GM12892 (cell line): ENCODE measurements at places on chromosomes 2 and 18.

- DNase-seq: no peak
Observed at GRCh38 chr2:112686348-112687217, 34.2 kb upstream of the NT5DC4 start.

GRCh38 chr2:101722864-101723263 is 25.4 kb downstream of the MAP4K4 start:
- no peak for DNase-seq

DNA sequence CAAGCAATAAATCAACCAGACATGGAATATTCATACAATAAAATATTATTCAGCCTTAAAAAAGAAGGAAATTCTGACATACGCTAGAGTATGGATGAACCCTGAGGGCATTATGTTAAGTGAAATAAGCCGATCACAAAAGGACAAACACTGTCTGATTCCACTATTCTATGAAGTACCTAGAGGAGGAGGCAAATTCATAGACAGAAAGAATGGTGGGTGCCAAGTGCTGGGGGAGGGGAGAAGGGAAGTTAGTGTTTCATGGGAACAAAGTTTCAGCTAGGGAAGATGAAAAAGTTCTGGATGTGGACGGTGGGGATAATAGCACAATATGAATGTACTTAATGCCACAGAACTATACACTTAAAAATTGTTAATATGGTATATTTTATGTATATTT is 19.8 kb downstream of the SMAD7 start:
- no peak for DNase-seq

- no peak for DNase-seq
Observed at GRCh38 chr2:66701251-66701650, 266.3 kb downstream of the MEIS1 start.

GRCh38 chr18:61901323-61901986 is 8.6 kb upstream of the RNF152 start:
- peak; percentile 45 for DNase-seq

DNA sequence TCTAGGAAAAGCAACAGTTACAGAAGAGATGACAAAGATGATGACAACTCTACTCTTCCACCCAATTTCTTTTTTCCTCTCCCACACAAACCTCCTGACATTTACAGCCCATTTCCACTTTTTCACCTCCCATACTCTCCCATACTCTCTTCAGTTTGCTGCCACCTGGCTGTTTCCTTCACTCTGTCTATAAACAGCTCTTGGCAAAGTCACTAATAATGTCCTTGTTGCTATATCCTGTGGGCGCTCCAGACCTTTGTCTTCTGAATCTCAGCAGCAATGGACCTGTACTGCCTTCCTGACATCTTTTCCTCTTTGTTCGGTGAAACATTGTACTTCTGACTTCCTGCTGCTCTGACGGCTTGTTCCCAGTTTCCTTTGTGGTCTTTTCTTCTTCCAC is 60.7 kb upstream of the CAVIN2 start:
- no peak for DNase-seq

DNA sequence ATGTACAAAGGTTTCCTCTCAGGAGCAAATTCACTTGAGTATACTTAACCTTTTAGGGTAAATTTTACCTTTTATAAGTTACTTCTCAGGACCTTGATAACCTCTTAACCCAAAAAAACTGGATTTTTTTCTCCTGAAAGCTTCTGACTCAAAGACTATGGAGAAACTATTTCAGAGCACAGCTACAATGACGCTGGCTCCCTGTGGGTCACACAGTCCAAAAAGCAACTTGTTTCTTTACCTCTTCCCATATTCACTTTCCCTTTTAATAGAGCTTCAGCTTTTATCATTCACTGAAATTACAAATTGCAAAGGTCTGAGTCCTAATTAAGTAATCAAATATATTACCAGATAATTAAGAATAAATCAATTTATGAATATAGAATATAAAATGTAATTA is 32.4 kb downstream of the GTF3C3 start:
- DNase-seq: no peak

GRCh38 chr2:42598656-42599055 is 30.2 kb downstream of the MTA3 start:
- DNase-seq: no peak

DNA sequence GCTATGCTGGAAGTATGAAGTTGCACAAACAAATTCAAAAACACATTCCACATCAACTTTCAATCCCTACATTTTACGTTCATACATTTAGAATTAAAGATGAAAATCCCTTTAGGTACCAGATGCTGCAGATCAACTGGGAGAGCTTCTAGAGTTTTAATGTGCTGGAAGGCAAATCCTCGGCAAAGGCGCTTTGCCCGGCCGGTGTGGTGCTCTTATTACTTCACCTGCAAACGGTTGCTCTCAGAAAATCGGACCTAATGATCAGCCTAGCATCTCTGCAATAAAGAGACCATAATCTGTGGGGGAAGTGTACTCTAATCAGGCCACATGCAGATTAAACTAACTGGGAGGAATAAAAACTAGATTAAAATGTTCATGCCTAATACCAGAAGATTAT is 513.8 kb downstream of the ZEB2 start:
- DNase-seq: no peak

DNA sequence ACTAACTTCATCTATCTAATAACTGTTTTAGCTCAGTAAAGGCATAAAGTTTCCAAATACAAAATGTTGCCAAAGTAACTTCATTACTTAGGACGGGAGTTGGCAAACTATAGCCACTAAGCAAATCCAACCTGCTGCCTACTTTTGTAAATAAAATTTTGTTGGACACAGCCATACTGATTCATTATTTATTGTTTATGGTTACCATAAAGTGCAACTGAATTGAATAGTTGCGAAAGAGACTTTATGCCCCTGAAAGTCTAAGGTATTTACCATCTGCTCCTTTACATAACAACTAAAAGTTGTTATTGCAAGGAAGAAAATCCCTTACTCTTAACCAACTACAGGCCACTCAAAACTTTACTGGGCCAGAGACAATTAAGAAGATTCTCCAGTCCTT is 256.7 kb upstream of the RBBP8 start:
- no peak for DNase-seq

DNA sequence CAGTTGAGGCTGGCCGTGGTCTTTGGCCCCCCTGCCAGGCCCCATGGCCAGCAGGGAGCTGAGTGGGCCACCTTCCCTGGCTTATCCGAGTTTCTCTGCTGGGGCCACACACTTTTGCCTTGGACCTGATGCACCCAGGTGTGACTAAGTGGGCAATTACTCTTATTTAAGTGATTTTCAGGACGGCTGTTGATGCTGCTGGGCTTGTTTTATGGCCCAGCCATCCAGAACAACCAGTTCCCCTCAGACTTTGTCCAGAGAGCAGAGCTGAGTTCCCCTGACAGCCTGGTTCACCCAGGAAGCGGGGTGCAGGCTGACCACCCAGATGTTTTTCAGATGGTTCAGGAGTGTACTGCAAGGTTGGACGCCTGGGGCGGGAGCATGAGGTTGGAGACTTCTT is 68.8 kb downstream of the GLI2 start:
- DNase-seq: no peak

DNA sequence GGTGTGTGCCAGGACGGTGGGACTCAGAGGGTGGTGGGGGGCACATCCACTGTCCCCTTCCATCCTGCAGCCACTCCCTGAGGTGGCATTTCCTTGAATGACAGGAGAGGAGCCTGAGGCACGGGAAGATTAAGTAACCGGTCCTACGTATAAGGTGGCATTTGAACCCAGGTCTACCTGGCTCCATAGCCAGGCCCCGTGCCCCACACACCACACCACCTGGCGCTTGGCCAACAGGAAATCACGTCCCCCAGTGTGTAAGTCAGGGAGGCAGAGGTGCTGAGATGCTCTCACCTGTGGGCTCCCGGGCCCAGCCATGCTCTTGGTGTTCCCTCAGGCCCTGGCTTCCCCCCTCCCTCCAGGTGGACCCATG is 53.7 kb downstream of the HPCAL1 start:
- DNase-seq: no peak
